ENCODE measurements at places on chromosomes 16 and 17. TPM values are rescaled to one million over a fixed set of nuclear protein-coding genes. Genes with fewer than 3 reads are reported as not detected.

Gene CLEC18A
- 1.7 TPM for total RNA-seq

Gene PTGES3L
- total RNA-seq = 1.4 TPM

Gene GRIN2C
- total RNA-seq = 1.2 TPM

Gene KARS1
- 269 TPM for total RNA-seq

Measured in activated T-helper 17 cell treated with anti-CD3 and anti-CD28 coated beads, Interleukin-2, amount 50 U/mL, for 72 hours (primary cell).